Cardiac septum (tissue), 1 donor: ENCODE measurements at places on chromosomes 16 and 17.

DNA sequence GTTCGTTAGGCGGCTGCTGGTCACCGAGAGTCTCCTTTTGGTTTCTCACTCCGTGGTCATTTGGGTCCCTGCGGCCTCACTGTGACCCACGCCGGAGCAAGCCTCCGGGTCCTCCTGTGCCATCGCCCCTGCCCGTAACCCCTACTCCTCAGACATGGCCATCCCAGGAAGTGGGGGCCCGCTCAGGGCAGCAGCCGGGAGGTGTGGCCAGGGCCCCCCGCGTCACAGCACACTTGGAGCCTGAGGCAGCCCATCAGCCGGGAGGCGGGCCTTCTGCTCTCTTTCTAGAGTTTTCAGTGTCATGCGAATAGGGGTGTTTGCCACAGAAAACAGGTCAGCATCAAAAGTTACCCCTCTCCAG lies 7.9 kb upstream of the WFIKKN1 start:
- DNase-seq = no peak

GRCh38 chr16:8867216-8867931 lies 1.4 kb downstream of the CARHSP1 start:
- no peak for DNase-seq

- no peak for DNase-seq
These were observed 5.0 kb upstream of the RPH3AL start for GRCh38 chr17:357644-358043.

- no peak for DNase-seq
These were observed 143.7 kb upstream of the GNAO1 start for GRCh38 chr16:56047307-56048234.

GRCh38 chr16:19294156-19294649 lies 8.7 kb downstream of the CLEC19A start:
- DNase-seq = no peak

- no peak for DNase-seq
These were observed 195.2 kb downstream of the RGS9 start for GRCh38 chr17:65332375-65332774.

GRCh38 chr16:53537626-53538025 lies 34.6 kb upstream of the AKTIP start:
- no peak for DNase-seq
